ENCODE measurements at places on chromosomes 12 and 14. TPM values are rescaled to one million over a fixed set of nuclear protein-coding genes. Genes with fewer than 3 reads are reported as not detected.

GRCh38 chr12:12387501-12387900, 30.6 kb downstream of the BORCS5 start:
- no peak for DNase-seq

DNA sequence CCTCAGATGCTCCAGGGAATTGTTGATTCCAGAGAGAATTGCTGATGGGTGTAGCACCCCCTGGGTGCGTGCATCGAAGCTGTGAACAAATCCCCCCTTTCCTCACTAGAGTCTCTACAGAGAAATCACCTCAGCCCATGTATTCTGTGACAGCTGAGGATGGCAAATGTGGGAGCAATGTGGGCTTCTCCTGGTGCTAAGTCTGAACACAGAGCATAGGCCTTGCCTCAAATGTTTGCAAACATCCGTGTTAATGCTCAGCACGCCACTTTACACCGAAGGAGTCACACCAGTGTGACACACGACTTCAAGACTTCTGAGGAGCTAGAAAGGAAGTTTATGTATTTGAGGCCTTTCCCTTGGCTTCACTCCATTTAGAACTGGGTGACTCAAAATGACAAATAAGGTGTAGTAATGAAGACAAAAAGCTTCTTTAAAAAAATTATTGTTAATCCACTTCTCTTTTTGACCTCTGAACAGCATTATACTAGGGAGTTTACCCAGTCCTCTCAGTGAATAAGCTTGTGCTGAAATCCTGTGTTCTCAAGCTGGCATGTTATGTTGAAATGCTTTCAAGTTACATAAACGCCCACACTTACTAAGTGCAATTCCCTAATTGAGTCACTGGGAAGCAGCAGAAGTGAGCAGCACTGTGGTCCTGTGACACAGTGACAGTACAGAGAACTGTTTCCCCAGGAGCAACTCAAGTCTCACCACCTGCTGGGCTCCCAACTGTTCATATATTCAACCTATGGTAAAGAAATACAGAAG, 92.9 kb downstream of the FAR2 start:
- no peak for DNase-seq

- no peak for DNase-seq
Observed at GRCh38 chr12:109447482-109447881, 29.6 kb downstream of the KCTD10 start.

- DNase-seq = no peak
Observed at GRCh38 chr14:72708708-72709475, 185.0 kb downstream of the DPF3 start.

DNA sequence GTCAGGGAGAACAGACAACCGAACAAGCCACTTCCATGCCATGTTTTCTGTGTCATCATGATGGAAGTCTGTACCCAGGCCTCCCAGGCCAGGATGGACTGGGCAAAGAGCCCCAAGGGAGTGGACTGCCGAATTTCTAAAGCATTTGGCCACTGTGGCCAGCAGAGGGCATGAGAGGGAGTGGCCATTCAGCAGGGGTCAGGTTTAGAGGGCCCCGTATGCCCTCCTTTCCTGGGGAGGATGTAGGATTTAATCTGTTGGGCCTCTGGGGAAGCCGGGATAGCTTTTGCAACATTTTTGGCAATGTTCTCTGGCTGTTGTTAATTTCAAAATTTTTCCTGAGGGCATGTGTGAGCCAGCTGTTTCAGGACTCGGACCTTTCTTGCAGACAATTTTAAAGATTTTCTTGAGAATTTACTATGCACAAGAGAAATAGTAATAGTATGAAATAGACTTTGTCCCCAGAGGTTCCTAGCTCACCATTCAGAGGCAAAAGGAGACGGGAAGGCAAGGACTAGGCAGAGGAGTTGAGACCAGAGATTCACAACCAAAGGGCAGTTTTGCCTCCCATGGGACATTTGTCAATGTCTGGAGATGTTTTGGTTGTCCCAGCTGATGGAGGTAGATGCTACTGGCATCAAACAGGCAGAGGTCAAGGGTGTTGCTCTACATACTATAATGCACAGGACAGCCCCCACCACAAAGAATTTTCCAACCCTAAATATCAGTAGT, 18.0 kb downstream of the ACACB start:
- DNase-seq = no peak

DNA sequence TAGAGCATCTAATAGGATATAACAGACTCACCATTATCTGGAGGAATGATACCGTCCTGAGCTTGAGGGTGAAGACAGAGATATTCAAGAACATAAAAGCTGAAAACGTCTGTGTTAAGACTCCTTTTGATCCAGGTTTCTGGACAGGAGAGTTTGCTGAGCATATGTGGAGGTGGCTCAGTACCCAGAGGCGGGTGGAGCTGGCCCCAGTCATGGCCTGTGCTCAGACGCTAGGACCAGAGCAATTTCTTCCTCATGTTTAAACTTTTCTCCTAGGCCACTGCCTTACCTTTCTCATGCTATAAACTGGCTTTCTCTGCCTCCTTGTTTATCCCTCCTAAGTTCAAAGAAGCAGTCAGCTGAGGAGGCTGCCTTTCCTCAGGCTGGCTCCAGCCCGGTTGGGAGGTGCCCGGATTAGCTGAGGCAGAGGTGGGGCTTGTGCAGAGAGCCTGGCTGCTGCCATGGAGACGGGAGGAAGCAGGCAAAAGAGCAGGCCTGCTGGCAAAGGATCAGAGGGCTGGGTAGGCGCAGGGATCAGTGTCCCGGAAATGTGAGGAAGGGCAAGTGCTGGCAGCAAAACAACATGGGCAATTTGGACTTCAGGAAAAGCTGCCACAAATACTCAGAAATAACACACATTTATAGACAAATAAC, 13.7 kb downstream of the COA8 start:
- peak; percentile 37 for DNase-seq

DNA sequence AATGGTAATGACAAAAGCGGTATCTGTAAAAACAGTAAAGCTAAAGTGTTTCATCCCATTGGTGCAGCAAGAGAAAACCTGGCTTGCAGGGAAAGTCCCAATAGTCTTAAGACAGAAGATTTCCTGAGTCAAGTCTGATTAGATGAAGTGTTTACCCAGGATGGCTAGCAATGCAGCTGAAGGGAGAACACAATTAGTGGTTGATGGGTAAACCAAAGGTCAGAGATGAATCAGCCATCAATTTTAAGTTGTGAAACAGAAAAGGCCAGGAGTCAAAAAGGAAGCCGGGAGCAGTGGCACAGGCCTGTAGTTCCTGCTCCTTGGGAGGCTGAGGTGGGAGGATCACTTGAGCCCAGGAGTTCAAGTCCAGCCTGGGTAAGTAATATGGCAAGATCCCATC, 52.6 kb downstream of the SEC23A start:
- no peak for DNase-seq

- no peak for DNase-seq
Observed at GRCh38 chr14:33767586-33768457, 183.1 kb downstream of the EGLN3 start.

The KCNA5 gene
- total RNA-seq = 0.80 TPM

DNA sequence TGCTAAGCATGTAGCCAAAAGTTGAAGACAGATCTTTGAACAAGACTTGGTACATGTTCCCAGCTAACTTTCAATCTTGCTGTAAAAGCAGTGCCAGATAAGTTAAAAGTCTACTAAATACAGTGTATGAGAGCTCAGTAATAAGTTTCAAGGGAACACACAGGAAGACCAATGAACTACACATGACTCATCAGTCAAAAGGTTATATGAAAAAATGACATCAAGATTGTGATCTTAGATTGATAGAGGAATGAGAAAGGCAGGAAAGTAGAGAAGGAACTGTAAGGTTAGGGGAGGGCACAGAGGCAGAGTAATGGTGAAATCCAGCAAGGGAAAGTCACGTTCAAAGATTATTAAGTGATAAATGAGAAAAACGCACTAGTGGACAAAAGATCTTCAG, 249.9 kb upstream of the FLRT2 start:
- no peak for DNase-seq

DNA sequence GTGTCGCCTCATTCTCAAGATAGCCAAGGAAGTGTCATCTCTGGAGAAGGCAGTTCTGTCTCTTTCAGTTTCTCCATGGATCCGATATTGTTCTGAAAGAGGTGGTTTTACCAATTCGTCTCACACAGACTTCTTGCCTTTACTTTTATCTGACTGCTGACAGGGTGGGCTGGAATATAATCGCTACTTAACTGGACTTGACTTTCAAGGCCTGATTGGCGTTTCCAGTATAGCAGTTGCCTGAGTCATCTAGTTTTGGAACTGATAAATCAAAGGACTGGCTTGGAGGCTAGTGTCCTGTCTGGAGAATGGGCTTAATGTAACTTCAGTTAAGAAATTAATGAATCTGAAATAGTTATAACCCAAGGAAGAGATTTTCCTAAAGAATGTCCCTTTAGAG, 21.6 kb downstream of the PRKCH start:
- DNase-seq = no peak

GRCh38 chr12:97097734-97098133, 190.7 kb downstream of the NEDD1 start:
- no peak for DNase-seq

- no peak for DNase-seq
Observed at GRCh38 chr12:121427556-121428050, 27.7 kb downstream of the RNF34 start.

DNA sequence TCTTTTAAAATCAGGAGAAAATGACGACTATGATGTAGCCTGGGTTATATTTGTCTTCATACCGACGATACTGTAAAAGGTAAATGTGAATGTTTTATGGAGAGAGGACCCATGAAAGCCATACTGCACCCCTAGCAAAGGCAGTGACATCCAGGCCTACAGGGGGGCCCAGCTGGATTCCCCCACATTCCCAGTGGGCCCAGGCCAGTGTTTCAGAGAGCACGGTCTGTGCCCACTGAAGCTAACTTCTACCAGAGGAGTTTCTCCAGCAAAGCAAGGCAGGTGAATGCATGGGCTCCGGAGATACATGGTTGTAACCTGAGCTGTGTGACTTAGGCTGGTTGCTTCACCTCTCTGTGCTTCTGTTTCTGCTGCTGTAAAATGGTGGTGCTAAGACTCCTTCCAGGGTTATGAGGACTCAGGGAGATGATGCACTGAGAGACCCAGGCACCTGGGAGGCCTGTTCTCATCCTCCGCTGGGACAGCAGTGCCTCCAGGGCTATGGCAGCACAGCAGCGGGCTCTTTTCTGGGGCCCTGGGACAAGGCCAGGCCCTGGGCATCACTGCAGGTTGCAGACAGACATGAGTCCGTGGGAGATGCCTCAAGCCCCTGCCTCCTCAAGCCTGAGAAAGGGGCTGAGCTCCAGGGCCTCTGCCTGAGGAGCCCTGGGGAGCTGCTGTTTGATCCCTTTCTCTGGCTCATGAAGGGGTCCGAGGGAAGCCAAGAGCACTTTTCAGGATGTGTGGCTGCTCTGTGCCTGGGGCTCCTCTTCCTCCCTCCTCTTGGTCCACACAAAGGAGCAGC, 73.7 kb downstream of the SERPINA3 start:
- DNase-seq = no peak

The C12orf56 gene
- 0.45 TPM for total RNA-seq

GRCh38 chr12:18828987-18829386, 91.1 kb downstream of the CAPZA3 start:
- DNase-seq = no peak

The PPP1R3E gene
- 11.5 TPM for total RNA-seq

DNA sequence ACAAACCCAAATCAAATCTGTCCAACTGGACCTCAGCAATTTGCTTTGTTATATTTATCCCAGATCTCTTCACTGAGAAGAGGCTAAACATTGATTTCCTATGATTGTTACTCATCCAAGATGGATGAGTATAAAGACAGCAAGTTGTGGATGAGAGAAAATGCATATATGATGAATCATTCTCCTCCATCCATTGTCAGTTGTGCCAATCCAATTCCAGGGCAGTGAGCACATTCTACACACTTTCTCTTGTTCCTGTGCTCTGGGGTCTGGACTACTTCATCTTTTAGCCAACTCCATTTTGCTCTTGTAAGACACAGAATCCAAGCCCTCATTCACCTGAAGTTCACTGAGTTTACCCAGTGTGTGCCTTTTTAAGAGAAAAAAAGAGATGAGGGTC, 105.7 kb downstream of the GCH1 start:
- DNase-seq = no peak

The KCNK13 gene
- not detected for total RNA-seq

GRCh38 chr14:92704036-92704804, 44.2 kb downstream of the LGMN start:
- no peak for DNase-seq

GRCh38 chr12:28114488-28114887, 75.8 kb upstream of the CCDC91 start:
- DNase-seq = no peak

Measured in mesothelial cell of epicardium (in vitro differentiated cells).